ENCODE measurements at places on chromosomes 1 and 21. TPM values are rescaled to one million over a fixed set of nuclear protein-coding genes. Genes with fewer than 3 reads are reported as not detected.

SLC30A10 gene
- polyA plus RNA-seq: 0.10 TPM

KIAA0040 gene
- polyA plus RNA-seq: 13.6 TPM

SHISAL2A gene
- 1.6 TPM for polyA plus RNA-seq

PTGS2 gene
- polyA plus RNA-seq: 0.54 TPM

TRAPPC3 gene
- 64.2 TPM for polyA plus RNA-seq

KCNT2 gene
- 9.8 TPM for polyA plus RNA-seq

SPRR2B gene
- 0.16 TPM for polyA plus RNA-seq

LCE1D gene
- polyA plus RNA-seq: not detected

HCN3 gene
- polyA plus RNA-seq: 12.2 TPM

NCF2 gene
- 3.1 TPM for polyA plus RNA-seq

HSF2BP gene
- polyA plus RNA-seq: 2.2 TPM

XPR1 gene
- 32.7 TPM for polyA plus RNA-seq
